A549 treated with AZD2906 at 1 μM for 4 hours (cell line): ENCODE measurements at places on chromosomes 7 and 10. TPM values are rescaled to one million over a fixed set of nuclear protein-coding genes. Genes with fewer than 3 reads are reported as not detected.

IL15RA gene
- 1.8 to 3.2 TPM (median 2.3 TPM) in 5 replicates for total RNA-seq

OR9A2 gene
- total RNA-seq, result not detected in 5 replicates

DEPP1 gene
- total RNA-seq, result 2.3 to 3.6 TPM (median 3.1 TPM) in 5 replicates

ING3 gene
- total RNA-seq, result 4.8 to 5.4 TPM (median 5.2 TPM) in 5 replicates

ESYT2 gene
- 89.8 to 122 TPM (median 118 TPM) in 5 replicates for total RNA-seq

FAM25C gene
- total RNA-seq, result 1.0 to 3.0 TPM in 2 of 5 replicates, not detected in the others

NUDT13 gene
- total RNA-seq, result 2.6 to 3.0 TPM (median 2.9 TPM) in 5 replicates

FERD3L gene
- not detected in 5 replicates for total RNA-seq

C10orf62 gene
- 0.08 to 0.17 TPM (median 0.09 TPM) in 5 replicates for total RNA-seq

MET gene
- total RNA-seq, result 60.6 to 91.7 TPM (median 72.1 TPM) in 5 replicates

OPN4 gene
- not detected in 5 replicates for total RNA-seq

WDFY4 gene
- total RNA-seq, result 0.03 to 0.11 TPM (median 0.06 TPM) in 4 of 5 replicates, not detected in the other
